Renal pelvis (tissue), 12 donors: ENCODE measurements at places on chromosomes 11 and 22.

- no peak for DNase-seq
Measured at GRCh38 chr11:109165035-109165434, 257.0 kb upstream of the C11orf87 start.

- DNase-seq = peak; percentile 10
Measured at GRCh38 chr22:39384750-39385480, 14.7 kb upstream of the TAB1 start.

DNA sequence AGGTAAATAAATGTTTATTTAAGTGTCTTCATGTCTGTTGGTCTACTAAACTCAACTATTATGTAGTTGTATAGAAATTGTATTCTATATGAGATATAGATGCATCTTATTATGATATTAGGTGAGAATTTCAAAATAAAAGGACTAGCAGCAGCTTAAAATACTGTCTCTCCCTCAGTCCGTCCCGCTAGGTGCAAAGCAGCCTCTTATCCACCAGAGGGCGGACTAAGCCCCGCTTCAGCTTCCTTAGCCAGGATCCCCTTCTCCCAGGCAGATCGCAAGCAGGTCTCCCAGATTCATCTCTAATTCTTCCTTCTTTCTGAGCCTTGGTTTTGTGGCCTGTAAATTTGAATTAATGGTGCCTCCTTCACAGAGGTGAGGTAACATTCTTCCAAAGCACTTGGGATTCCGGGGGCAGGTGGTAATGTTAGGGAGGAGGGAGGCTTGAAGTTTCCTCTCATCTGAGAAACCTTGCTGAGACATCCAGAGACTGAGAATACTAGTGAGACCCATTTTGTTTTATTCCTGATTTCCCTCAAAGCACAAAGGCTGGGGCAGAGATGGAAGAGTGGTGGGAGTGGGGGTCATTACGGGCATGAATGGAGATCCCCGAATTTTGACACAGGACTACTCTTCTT lies 13.5 kb upstream of the INSC start:
- peak; percentile 46 for DNase-seq

DNA sequence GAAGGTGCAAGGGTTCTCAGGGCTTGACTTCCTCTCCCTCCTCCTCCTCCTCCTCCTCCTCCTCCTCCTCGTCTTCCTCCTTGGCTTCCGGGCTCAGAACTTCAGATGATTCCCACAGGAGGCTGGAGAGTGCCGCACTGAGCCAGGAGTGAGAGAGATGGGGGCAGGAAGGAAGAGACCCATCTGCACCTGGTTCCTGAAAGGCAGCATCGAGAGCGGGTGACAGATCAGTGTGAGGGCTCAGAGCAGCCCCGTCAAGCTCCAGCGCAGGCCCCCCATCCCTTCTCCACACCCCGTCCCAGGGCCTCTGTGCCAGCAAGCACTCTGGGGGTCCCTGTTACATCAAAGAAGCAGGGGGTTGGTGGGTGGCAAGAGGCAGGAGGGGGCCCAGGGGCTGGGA lies 51.5 kb downstream of the ELFN2 start:
- no peak for DNase-seq

GRCh38 chr22:26281941-26282340 lies 112.7 kb downstream of the SEZ6L start:
- DNase-seq = no peak

GRCh38 chr22:29146091-29146560 lies 59.6 kb upstream of the EMID1 start:
- no peak for DNase-seq

GRCh38 chr11:14308114-14308896 lies 50.7 kb downstream of the RRAS2 start:
- DNase-seq = peak; percentile 31

- DNase-seq = no peak
Measured at GRCh38 chr22:49855251-49855911, 1.7 kb downstream of the ZBED4 start.

GRCh38 chr22:22816766-22817410 lies 70.7 kb upstream of the IGLL5 start:
- DNase-seq = no peak

DNA sequence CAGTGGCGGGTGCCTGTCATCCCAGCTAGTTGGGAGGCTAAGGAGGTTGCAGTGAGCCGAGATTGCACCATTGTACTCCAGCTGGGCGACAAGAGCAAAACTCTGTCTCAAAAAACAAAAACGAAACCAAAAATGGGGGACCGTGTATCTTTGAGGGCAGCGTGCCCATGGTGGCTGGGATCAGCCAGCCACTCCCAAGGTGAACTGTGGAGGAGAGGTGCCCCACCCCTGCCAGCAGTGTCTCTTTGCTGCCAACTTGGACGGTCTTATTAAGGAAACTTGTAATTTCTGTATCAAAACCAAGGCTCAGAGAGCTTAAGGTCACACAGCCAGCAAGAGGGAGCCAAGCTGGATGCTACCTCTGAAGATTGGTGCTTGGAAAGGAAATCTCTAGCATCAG lies 147.7 kb downstream of the CACNA1I start:
- DNase-seq = no peak

GRCh38 chr11:1307998-1308742 lies 1.3 kb downstream of the TOLLIP start:
- DNase-seq = no peak

DNA sequence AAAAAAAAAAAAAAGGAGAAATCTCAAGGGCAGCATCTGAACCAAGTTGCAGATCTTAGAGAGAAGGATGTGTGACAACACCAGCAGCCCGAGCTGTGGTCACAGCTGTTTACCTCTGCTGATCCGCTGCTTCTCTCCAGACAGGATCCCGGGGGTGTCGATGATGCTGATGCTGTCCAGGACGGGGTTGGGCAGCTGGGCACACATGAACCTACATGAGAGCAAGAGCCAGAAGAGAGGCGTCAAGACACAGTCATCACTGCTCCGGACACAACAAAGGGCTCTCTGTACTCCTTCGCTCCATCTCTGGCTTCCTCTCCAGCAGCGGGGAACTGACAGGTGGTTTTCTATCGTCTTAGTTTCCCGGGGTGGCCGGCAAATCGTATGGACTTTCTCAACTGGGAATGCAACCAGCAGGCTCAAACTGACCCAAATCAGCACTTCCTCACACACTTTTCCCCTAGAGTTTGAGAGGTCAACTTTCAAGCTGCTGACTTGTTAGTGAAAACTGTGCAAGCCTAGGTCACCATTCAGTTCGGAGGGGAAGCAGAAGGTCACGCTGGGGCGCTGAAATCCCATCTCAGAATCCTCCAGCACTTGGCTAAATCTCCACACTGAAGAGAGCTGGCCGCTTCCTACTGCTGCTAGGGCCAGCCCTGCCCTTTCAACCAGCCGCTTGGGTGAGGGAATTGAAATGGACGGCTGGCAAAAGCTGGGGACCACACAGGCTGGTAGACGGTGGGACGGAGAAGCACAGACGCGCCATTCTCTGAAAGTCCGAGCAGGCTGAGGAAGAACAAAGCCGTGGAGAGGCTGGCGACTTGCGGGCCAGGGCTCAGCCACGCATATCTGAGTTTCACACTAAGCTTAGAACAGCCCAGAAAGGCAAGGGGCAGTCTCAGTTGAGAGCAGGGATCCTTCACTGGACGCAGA lies 3.8 kb downstream of the EHD1 start:
- no peak for DNase-seq

GRCh38 chr11:8220261-8221045 lies 43.2 kb downstream of the LMO1 start:
- DNase-seq = no peak

- peak; percentile 86 for DNase-seq
Measured at GRCh38 chr22:27100789-27101188, 443.4 kb downstream of the MIAT start.

DNA sequence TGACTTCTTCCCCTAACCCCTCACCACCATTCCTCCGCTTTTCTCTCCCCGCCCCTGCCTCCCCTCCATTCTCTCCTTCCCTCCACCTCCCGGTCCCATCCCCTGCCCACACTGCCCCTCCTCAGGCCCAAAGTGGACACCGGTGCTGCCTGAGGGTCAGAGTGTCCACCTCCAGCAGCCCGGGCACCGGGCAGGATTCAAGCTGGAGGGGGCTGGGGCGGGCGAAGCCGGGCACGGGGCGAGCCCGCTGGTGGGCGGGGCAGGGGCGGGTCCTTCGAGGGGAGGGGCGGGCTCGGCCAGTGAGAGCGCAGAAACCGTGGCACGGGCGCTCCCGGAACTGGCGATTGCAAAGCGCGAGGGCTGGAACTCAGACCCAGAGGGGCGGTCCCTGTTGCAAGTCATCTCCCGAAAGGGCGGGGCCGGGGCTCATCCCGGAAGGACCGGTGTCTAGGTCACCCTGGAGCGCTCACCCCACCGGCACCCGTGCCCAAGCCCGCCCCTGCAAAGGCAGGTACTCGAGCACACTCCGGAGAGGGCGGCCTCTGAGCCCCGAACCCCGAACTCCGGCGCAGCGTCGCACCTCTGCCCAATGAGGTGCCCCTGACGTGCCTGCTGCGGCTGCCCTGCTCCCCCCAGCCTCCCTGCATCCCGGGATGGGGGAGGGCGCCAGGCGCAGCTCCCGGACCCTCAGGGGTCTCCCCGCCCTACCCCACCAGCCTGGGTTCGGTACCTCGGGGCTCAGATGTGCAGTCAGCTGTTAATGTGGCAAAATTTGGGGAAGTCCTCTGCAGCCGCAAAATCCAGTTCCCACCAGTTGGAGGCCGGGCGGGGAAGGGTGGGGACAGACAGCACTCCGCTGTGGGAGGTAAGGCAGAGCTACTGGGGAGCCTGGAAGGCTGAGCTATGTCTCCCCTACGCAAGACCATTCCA lies 16.5 kb upstream of the CDKN1C start:
- peak; percentile 77 for DNase-seq

DNA sequence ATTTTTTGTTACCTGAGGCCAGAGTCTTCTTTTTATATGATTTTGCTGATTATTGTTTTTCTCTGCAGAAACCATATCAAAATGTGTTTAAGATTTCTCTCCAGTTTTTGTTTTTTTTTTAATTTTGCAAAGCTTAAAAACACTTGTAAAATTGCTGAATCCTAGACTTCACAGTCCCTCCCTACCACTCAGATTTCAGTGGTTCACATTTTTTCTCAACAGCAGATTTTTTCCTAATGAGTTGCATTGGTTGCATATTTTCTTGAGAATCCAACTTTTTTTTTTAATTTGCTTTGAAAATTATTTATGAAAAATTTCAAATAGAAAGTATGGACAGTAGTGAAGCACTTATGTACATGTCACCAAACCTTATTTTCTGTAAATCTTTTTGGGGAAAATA lies 5.8 kb downstream of the ARL14EP start:
- DNase-seq = no peak

- no peak for DNase-seq
Measured at GRCh38 chr22:44640618-44641155, 61.3 kb upstream of the PRR5 start.

- DNase-seq = peak; percentile 35
Measured at GRCh38 chr22:39959640-39960447, at the start of gene TMA7B. TMA7B (plus strand) TSS chr22:39960397; CDS start chr22:39964375, 3,978 bp downstream.

DNA sequence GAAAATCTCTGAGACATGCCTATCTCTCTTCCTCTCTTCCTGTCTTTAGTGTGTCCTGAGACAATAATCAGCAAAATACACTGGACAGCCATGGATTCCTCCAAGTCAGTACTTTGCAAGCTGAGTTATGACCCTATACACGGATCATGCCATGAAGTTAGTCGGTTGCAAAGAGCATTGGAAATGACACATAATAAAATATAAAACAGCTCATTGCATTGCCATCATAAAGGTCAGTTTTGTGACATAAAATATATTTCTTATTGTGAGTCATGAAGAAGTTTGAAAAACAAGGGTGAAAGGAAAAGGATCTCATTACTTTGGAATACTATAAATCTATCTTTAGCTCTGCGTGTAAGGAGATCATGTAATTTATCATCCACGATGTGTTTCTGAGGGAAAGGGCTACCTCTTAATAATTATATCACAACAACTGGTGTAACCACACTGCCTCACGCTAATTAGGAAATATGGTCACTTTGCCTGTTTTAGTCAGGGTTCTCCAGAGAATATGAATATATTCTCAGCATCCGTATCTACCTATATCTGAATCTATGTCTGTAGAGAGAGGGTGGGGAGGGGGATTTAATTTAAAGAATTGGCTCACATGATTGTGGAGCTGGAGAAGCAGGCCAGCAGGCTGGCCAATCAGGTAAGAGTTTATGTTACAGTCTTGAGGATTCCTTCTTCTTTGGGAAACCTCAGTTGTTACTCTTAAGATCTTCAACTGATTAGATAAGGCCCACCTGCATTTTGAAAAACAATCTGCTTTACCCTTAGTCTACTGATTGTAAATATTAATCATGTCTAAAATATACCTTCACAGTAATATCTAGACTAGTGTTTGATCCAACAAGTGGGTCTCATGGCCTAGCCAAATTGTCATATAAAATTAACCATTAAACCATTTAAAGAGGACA lies 198.8 kb downstream of the FAT3 start:
- DNase-seq = no peak

- DNase-seq = no peak
Measured at GRCh38 chr22:28435982-28436381, 243.7 kb downstream of the TTC28 start.

DNA sequence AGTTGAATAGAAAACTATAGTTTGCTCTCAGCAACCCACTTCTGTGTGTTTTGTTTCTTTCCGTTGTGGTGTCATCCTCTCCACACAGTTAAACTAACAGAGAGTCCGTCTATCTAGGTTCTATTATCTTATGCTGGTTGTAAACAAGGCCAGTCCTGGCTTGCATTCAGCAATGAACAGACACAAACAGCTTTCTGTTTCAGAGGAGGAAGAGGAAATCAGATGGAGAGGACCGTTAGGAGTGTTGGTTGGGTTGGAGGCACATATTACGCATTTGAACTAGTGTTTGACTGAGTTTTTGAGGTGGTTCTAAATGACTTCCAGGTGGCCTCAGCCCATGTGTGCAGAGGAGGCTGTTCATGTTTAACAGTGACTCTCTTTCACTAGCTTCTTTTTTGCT lies 129.5 kb upstream of the SORL1-AS1 start:
- no peak for DNase-seq

DNA sequence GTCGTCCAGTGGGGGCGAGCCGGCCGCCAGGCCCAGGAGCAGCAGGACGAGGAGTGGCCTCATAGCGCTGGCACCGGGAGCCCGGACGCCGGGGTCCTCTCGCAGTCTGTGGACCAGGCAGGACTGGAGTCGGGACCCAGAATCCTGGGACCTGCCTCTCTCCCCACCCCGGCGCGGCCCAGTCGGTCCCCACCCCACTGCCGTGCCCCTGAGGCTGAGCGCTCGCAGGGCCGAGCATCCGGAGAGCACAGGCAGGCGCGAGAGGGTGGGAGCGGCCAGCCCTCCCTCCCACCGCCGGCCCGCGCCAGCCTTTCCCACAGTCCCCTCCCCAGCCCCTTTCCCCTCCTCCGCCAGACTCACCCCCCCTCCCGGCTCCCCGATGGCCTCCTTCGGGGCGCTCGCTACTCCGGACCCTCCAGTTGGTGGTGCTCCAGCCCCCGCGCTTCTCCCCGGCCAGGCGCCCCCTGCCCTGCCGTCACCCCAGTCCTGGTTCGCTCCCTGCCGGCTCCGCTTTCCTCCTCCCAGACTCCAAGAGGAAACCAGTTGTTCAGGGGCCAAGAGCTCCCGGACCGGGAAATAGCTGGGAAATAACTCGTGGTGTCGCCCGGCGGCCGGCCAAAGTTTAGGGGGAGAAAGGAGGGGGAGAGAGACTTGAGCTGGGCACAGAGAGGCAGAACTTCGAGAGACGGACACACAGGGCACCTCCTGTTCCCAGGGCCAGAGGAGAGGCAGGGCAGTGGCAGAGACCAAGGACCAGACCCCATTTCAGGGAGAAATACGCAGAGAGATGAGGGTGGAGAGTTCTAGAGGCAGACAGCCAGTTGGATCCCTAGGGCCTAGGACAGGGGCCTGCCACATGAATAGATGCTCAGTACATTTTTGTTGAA lies at the start of gene C1QTNF5:
Gene C1QTNF5, minus strand, starts transcription at position 549 of the 887 bp plus-strand sequence. Its CDS starts 486 bp downstream, at position 63.
- peak; percentile 82 for DNase-seq

- no peak for DNase-seq
Measured at GRCh38 chr11:47786373-47786772, 19.2 kb upstream of the FNBP4 start.
